Type B pancreatic cell (in vitro differentiated cells): ENCODE measurements at places on chromosomes 6 and 20. TPM values are rescaled to one million over a fixed set of nuclear protein-coding genes. Genes with fewer than 3 reads are reported as not detected.
A peak's percentile ranks its signal among the peaks of the same experiment; 100 is the strongest.

DNA sequence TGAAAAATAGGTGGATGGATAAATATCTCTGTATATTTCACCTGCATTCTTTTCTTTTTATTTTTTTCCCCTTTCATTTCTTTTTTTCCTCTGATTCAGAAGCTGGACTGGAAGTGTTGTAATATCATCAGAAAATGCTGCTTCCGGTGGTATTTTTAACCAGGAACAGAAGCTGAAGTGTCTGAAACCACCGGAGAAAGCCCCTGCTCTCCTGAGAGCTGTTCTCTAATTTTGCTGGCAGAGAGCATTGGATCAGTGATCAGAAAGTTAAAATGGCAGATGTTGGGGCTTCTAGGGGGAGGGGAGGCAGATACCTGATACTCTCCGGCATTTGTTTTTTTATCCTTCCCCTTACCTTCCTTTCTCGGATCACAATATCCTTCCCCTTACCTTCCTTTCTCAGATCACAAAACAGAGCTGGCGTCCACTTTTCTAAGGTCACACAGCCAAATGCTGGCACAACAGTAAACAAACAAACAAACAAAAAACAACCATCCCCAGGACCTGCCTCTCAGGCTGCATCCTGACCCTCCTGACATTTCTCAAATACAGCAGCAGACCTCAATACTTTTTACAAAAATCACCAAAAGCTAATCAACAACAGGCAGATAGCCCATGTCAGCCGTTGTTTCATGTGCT lies 143.2 kb upstream of the ZNF217 start:
- no peak for DNase-seq

DNA sequence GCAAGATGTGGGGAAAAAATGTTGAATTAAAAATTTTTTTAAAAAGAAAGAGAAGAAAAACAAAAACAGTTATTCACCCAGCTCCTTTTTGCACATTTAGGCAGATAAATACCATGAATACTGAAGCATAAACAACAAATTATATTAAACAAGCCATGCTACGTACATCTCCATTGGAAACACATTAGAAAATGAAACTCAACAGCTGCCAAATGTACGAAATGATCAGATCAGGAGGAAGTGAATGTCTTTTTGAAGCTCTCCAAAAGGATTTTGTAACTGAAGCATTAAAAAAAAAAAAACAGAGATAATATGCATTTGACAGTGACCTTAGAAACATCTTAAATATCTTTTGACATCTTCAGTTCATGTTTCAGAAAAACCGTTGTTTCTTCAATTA lies 56.7 kb downstream of the CD83 start:
- DNase-seq, result no peak

Gene BHLHE23
- total RNA-seq, result not detected in 2 replicates

Gene ALDH8A1
- total RNA-seq, result 0.46 and 0.55 TPM in 2 replicates

Gene MUC21
- total RNA-seq, result 0.43 and 0.65 TPM in 2 replicates

DNA sequence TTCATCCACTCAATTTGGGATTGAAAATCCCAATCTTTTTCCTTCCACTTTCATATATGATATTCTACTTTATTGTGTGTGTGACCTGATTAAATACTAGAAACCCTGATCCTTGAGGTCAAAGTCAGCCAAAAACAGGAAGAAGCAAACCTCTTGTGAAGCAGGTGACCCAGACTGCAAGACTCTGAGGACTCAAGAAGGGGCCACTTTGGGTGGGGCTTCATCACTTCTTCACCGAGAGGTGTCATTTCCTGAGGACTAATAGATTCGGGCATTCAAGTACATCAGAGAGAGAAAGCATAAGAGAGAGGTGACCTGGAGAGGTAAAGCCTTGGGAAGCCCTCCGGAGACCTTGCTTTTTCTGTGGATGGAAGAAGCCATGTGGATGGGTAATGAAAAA lies 129.0 kb downstream of the CFAP61 start:
- no peak for DNase-seq

- DNase-seq, result no peak
These were observed 17.2 kb upstream of the NOX3 start for GRCh38 chr6:155472886-155473285.

GRCh38 chr6:129153257-129153656 lies 270.3 kb downstream of the LAMA2 start:
- no peak for DNase-seq

DNA sequence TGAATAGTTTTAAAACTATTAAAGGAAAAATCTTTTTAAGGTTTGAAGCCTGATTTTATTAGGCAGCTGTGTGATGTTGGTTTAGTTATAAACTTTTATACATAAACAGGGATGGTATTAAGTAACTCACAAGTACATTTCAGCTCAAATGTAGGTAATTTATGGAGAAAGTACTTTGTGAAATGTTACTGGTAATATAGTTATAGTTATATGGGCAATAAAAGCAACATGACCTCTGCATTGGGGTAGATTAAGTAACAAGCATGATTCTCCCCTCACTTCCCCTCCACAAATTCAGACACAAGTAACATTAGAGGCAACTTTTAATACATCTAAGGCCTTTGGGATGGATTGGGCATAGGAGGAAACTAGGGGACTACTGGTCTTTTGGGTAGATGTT lies 154.3 kb upstream of the ID4 start:
- no peak for DNase-seq

DNA sequence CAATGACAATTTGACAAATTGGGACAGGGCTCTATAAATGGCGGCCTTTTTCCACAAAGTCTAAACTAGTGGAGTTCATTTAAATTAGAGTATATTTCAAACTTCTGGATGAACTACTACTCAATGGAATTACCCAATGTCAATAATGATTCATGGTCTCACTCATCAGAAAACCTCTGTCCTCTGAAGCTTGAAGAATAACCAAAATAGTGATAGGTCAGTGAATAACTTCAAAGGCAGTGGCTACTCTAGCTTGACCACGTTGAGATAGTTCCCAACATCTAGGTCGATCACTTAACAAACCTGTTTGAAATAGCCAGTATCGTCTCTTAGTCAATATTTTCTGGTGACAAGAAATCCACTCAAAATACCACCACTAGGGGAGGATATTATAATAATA lies 197.6 kb downstream of the HDGFL1 start:
- no peak for DNase-seq

DNA sequence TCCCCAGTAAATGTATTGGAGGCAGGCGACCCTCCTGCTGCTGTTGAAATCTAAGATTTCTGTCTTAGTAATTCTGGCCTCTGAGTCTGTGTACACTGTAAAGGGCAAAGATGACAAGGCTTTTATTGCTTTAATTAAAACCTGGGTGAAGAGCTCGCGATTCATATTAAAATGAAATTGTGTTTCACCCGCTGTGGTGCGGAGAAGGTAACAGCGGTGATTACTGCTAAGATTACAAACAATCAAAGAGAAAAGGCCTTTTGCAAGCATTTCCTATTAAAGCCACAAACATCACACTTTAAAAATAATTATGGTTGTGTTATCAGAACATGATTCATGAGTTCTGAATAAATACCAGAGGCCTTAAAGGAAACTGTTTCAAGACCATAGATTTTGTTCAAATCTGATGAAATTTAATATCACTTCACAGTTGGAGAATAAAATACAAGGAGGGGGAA lies 69.3 kb downstream of the TOX2 start:
- DNase-seq, result no peak

DNA sequence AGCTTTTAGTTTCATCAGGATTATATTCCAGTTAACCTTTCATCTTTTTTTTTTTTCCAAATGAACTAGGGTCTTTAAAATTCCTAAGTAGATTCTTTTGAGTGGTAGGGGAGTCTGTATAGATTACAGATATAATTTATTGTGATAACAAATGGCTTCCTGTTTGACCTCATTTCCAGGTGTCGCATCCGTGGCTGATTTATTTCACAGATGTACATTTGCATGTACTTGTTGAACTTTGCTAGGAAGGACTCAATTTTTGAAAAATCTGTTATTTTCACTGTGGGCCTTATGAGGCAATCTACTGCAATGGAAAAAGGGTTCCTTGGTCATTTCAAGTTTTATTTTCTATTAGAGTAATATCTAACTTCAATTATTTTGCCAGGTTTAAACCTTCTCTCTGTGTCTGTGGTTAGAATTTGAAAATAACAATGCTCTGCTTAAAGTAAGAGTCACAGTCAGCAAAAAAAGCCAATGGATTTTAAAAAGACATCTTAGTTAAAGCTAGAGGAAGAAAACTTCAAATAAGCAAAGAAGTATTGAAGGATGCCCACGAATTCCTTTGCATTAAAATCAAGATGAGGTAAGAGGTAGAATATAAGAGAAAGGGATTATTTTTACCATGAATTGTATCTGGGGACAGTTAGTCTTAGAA lies 57.9 kb downstream of the SAMD5 start:
- no peak for DNase-seq

GRCh38 chr6:154605178-154605881 lies 94.8 kb upstream of the CNKSR3 start:
- no peak for DNase-seq

DNA sequence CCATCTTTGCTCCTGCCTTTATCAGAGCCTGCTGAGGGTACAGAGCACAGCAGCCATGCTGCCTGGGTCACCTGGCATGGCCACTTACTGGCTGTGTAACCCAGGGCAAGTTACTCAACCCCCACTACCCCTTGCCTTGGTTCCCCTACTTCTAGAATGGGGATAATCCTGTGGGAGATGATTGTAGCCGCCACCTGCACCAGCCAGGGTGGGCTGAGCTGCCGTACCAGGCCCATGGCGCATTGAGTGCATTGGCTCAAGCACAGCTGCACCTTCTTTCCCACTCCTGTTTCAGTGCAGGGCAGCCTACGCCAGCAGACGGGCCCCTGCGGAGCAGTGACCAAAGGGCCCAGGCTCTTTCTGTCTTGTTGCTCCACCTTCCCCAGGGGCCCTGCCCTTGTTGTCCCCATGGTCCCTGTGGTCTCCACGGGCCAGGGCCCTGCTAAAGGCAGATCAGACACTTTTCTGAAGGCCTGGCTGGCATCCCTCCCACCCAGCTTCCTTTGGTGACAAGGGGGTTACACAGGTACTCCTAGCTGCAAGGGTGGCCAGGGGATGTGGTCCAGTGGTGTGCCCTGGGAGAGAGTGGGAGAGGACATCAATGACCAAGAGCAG lies 159.4 kb upstream of the MLN start:
- DNase-seq, result peak; percentile 64

DNA sequence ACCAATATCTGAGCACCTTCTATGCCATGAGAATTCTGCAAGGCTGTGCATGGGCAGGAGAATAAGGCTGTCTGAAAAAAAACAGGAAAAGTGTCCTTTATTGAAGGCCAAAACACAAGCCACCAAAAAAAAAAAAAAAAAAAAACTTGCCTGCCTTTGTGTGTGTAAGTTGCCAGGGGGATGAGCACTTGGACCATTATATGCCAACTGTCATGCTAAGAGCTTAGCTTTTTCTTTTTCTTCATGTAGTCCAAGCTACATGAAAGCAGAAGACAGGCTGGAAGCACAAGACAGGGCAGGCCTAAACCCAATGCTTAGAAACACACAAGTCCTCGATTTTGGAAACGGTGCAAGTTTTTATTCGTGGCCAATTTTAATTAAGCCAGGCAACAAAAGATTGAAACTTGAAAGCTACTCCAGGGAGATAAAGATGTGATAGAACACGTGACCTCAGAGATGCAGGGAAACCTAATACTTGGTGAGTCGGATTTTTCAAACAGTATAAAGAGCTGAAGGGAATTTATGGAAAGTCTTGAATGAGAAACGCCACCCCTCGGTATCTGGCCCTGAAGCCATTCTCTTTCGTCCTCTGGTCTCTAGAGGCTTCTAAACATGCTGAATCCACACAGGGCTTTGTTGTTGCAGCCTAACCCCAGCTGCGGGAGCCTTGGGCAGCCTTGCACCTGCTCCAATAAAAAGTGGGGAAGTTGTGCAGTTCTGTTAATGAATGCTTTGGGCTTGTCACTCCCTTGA lies 8.6 kb downstream of the BMP7 start:
- DNase-seq, result no peak

DNA sequence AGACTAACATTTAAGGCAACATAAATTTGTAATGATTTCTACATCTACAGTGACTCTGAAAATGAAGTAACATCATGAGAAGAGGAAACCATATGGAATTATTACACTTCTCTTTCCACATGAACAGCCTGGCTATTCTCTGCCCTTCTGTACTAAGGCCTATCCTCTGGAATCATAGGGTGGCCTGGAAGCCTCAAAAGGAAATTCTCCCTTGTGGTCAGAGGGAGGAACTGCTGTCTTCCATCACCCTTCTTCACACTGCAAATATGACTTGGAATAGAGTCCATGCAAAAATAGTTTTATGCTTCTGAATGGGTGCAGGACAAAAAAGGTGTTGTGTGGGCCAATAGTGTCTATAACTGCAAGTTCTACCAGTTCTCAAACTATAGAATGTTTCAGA lies 44.6 kb upstream of the SH3BGRL2 start:
- DNase-seq, result no peak

- DNase-seq, result no peak
These were observed 23.2 kb downstream of the TRERF1 start for GRCh38 chr6:42428326-42429041.
